ENCODE measurements at places on chromosomes 7 and 10. TPM values are rescaled to one million over a fixed set of nuclear protein-coding genes. Genes with fewer than 3 reads are reported as not detected.

- no peaks in the 10 kb centered on the region for H3K4me1 ChIP-seq
- no peak overlapping the region for H3K27ac ChIP-seq
- DNase-seq: no peak
- H3K4me3 ChIP-seq: no peak overlapping the region
These were observed 84.6 kb downstream of the ICA1 start for GRCh38 chr7:8177109-8177933.

DNA sequence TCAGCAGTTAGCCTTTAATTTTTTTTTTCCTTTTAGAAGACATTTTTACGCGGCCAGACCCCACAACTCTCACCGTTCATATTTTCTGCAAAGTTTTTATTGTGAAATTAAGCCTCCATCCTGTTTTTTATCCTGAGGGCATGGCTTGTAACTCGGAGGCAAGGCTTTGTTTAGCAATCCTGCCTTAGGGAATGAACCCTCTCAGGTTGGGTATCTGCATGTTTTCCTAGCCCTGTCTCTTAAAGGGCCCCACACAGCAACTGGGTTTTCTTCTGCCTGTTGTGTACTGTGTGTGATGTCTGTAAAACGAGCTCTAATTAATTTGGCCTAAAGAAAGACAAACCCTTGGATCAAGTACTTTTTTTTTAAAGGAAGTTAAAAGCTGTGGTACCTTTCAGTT lies 130.2 kb upstream of the COBL start:
- no peak overlapping the region for H3K27ac ChIP-seq
- DNase-seq: no peak
- H3K36me3 ChIP-seq: no peaks in the 10 kb centered on the region
- H3K27me3 ChIP-seq: peaks cover 80% of the 10 kb centered on the region
- no peaks in the 10 kb centered on the region for H3K4me1 ChIP-seq
- no peak overlapping the region for H3K4me3 ChIP-seq

The NYAP1 gene
- 1.3 TPM for total RNA-seq

The RASA4 gene
- 25.5 TPM for total RNA-seq

- H3K27ac ChIP-seq: no peak overlapping the region
- H3K27me3 ChIP-seq: no peaks in the 10 kb centered on the region
- no peak overlapping the region for H3K4me3 ChIP-seq
- no peaks in the 10 kb centered on the region for H3K4me1 ChIP-seq
- DNase-seq: no peak
These were observed 18.0 kb downstream of the CALU start for GRCh38 chr7:128757203-128757602.

Data from PC-9 (cell line).